ENCODE measurements at places on chromosomes 11 and 22. TPM values are rescaled to one million over a fixed set of nuclear protein-coding genes. Genes with fewer than 3 reads are reported as not detected.

- DNase-seq, result no peak
These were observed 16.2 kb upstream of the ESAM start for GRCh38 chr11:124778281-124778680.

- DNase-seq, result no peak
These were observed at the start of gene SLCO2B1 for GRCh38 chr11:75150879-75151278. Gene SLCO2B1 (plus strand): TSS chr11:75151107. CDS start chr11:75151382, 275 bp downstream.

- DNase-seq, result no peak
These were observed 83.7 kb downstream of the RPL27A start for GRCh38 chr11:8766043-8766987.

GRCh38 chr11:64409278-64409677, 50.3 kb downstream of the RPS6KA4 start:
- DNase-seq, result no peak

DNA sequence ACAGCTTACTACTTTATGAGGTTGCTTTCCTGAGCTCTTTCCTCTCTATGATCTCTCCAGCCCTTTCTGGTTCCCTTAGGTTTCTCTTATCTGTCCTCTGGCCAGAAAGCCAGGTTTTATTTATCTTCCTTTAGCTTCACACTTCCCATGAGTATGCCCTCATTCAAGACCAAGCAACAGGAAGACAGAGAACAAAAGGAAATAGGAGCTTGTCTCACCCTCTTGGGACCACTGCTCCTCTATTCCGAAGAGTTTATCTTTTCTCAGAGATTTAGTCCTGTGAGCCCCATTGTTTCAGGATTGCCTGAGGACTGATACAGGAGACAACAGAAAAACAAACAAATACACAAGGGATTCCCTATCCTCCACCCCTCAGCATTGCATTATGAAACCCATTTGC, 62.4 kb upstream of the CCDC179 start:
- no peak for DNase-seq

DNA sequence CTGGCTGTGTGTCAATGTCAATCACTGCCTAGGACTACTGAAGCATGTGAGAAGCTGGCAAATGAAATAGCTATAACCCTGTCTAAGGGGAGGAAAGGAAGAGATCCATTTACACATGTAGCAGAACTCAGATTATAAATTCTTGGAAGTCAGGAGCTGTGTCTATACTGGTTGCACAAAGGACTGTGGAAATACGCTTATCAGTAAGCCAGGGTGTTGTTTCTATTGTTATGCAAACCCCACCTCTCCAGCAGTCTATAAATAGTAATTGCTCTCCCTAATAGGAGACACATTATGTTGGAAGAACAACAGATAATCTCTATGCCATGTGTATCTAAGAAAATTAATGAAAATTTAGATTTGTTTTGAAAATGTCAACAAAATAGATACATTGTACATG, 693.4 kb upstream of the CCDC90B start:
- DNase-seq, result no peak

DNA sequence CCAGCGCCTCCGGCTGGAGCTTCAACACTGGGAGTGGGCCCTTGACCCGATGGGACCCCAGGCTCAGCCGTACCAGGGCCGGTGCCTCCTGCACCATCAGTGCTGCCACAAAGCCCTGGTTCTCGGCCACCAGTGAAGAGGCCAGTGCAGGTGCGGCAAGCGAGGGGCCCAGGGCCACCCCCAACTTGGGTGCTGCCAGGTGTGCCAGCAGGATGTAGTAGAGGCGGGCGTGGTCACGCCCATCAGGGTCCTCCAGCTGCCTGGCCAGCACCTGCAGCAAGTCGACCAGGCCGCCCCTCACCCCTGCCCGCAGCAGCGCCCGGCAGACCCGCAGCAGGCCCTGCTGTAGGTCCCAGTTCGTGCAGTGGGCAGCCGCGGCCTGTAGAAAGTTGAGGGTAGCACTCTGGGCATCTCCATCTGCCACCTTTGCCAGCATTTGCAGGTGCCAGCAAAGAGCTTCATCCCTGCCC, 2.3 kb downstream of the AP5B1 start:
- no peak for DNase-seq

DNA sequence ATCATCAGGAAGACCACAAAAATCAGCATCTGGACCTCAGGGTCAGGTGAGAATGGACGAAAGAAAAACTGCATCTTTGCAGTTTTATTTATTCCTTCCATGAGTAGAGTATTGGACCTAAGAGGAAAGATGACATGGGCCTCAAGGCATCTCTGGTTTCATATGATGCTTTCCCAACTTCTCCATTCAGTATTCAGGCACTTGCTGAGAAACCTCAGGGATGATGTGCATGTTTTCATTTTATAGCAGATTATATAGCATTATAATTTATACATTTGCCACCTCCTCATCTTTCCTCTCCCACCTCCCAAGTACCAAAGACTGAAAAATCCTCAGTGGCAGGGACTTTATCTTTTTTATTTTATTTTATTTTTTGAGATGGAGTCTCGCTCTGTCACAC, at the start of gene OR10V1:
OR10V1 (minus strand) TSS at position 101 of the 400 bp plus-strand sequence; CDS start at position 101, 0 bp downstream.
- no peak for DNase-seq

DNA sequence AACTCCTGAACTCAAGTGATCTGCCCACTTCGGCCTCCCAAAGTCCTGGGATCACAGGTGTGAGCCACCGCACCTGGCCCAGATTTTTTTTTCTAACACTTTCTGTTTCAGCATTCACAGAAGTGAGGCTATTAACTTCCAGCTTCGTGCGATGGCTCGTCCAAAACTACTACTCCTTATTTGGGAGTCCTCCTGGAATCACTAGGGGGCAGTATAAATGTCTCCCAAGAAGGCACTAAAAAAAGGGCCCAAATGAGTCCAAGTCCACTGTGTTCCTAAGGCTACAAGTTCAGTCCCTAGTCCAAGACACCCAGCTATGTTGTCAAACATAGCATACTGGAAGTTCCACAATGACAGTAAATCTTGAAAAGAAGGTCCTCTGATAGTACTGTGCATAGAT, 63.2 kb upstream of the BIRC3 start:
- no peak for DNase-seq

DNA sequence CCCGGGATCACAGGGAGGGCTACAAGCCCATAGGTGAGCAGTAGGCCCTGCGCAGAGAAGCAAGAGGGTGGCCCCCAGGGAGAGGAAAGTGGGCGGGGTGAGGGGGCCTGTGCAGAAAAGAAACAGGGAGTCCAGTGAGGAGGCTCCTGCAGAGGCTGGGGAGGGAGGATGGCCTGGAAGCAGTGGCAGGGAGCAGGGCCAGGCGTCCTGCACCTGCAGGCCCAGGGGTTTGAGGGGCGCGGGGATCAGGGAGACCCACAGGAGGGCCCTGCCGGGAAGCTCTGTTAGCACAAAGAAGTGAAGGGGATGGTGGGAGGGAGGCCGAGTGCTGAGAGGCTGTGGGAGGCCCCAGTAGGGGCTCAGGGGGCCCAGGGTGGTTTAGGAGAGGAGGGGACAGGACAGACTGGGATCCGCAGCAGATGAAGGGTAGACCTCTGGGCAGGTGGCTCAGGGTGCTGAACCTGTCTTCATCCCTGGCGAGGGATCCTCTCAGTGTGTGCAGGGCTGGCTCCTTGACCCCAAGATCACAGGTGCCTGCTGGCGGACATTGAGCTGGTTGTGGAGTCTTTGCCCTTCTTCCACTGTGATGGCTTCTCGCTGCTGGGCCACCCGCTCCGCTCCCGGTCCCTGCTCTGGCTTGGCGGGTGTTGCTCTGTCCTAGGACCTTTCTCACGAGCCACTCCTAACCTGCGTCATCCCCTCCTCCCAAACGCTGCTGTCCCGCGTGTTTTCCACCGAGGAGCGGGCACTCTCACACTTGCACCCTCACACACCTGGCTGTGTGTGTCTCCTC, 31.8 kb upstream of the CELSR1 start:
- no peak for DNase-seq

DNA sequence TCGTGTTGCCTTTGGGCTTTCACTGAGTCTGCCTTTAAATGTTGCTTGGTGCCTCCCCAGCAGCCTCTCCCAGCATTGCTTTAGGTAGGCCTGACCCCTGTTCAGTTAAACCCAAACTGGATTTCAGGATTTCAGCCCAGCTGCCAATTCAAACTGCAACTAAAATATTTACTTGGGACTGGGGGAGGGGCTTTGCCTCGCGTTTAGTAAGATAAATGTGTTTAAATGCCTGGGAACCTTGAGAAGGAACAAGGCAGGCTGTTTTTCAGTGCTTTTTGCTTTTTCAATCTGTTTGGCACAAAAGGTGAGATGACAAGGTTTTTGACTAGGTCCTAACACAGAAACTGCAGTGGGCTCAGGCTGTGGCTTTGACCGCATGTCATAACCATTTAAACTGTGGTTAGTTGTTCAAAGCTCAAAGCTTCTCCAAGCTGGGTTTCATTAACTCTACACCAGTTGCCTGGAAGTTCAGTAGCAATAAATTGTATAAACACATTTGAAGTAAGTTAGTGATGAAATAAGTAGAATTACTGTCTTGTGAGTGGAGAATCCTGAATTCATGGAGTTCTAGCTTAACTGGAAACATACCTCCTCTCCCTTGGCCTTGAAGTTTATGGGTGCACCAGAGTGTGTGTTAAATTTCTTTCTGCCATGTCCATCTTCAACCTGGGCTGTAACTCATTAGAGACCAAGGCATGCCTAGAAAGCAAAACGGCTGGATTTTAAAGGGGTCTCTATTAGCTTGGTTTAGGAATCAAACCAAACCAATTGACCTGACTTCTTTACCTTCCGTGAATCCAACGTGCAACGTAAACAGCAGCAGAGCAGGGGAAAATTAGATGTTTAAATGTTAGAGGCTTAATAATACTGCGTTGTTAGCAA, 3.6 kb downstream of the PKNOX2 start:
- DNase-seq, result no peak

DNA sequence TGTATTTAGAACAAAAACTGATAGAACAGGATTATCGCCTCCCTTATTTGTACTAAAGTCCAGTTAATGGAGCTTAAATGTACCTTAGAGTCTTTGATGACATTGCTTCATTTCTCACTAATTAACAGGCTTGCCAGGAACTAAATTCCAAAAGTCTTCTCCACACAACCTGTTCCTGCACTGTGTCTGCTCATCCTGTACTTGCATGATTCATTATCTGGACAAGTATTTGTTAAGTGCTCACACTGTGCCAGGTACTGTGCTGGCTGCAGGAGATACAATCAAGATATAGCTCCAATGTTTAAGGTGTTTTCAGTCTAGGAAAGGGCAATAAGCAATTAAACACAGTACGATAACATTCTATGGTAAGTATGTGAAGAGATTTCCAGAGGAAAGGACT, 485.9 kb upstream of the TENM4 start:
- DNase-seq, result no peak

GRCh38 chr11:47991894-47992293, 11.5 kb downstream of the PTPRJ start:
- DNase-seq, result no peak

GRCh38 chr11:69894181-69894611, 75.0 kb upstream of the FGF3 start:
- DNase-seq, result no peak

Gene NXPE4
- total RNA-seq, result not detected

Gene MUS81
- 50.4 TPM for total RNA-seq

Gene INTS4
- 22.3 TPM for total RNA-seq

Gene FXYD2
- total RNA-seq, result 89.7 TPM

Gene OR5P2
- total RNA-seq, result not detected

Gene HTATIP2
- total RNA-seq, result 78.6 TPM

Gene SYT7
- total RNA-seq, result 1.3 TPM

Gene CALCB
- not detected for total RNA-seq

Gene TBC1D22A
- total RNA-seq, result 34.6 TPM

Gene SEZ6L
- not detected for total RNA-seq
